ENCODE measurements at places on chromosomes 4 and X. TPM values are rescaled to one million over a fixed set of nuclear protein-coding genes. Genes with fewer than 3 reads are reported as not detected.

The HOPX gene
- not detected for total RNA-seq

The MGST2 gene
- total RNA-seq: 56.7 TPM

The PAGE2 gene
- not detected for total RNA-seq

The AP1AR gene
- 16.9 TPM for total RNA-seq

The ATOH1 gene
- total RNA-seq: not detected

The AFP gene
- total RNA-seq: 0.22 TPM

The TXK gene
- 2.0 TPM for total RNA-seq

The PRR32 gene
- not detected for total RNA-seq

The SOD3 gene
- 0.43 TPM for total RNA-seq

The DCUN1D4 gene
- total RNA-seq: 25.2 TPM

The TRIM60 gene
- not detected for total RNA-seq

The PCDH10 gene
- 0.14 TPM for total RNA-seq

The SORBS2 gene
- 20.3 TPM for total RNA-seq

- peak; percentile 10 for DNase-seq
Observed at GRCh38 chr4:93031431-93032098, 727.8 kb downstream of the GRID2 start.

- DNase-seq: no peak
Observed at GRCh38 chrX:111823128-111823527, 52.9 kb upstream of the TRPC5OS start.

DNA sequence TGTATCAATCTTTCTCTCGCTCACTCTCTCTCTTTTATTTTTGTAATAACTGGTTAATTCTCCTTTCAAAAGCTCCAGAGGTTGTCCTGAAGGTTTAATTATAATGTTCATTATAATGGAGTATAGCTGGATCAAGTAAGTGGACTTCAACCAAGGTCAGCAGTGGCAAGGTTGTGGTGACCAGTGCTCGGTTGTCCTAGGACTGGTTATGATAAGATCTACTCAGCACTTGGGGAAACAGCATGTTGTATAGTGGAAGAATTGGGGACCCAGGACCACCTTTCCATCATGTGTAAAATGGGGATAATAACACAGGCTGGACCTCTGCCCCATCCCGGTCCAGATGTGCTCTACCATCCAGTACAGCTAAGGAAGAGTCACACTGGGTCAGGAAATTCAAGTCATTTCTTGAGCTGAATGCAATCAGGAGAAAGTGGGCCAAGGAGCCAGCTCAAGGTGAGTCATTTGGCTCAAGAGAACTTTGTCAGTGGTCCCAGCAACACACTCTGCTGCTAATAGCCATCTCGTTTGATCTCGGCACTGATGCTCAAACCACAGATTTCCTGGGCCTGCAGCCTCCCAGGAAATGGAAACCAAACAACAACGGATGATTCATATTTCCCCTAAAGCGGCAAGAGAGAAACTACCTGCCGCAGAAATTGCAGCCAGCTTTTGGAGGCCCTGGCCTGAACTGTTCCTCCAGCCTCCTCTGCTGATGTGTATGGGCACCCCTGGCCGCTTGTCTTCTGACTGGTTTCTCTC, 123.6 kb upstream of the RBPJ start:
- peak; percentile 71 for DNase-seq

DNA sequence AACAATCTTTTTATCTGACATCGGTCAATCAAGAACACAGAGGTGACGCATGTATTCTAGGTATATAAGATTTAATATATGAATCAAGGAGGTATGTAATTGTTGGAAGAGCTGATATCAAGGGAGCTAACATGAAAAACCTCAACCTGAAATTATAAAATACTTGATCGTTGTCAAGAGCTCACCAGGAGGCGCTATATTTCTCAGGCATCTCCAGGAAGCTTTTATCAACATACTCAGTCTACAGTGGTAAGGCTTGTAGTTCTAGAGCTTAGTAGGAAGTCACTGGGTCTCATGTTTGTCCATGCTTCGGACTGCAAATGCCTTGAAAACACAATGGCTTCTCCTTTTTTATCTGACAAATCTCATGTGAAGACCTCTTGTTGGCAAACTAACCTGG, 156.1 kb downstream of the GRXCR1 start:
- no peak for DNase-seq

DNA sequence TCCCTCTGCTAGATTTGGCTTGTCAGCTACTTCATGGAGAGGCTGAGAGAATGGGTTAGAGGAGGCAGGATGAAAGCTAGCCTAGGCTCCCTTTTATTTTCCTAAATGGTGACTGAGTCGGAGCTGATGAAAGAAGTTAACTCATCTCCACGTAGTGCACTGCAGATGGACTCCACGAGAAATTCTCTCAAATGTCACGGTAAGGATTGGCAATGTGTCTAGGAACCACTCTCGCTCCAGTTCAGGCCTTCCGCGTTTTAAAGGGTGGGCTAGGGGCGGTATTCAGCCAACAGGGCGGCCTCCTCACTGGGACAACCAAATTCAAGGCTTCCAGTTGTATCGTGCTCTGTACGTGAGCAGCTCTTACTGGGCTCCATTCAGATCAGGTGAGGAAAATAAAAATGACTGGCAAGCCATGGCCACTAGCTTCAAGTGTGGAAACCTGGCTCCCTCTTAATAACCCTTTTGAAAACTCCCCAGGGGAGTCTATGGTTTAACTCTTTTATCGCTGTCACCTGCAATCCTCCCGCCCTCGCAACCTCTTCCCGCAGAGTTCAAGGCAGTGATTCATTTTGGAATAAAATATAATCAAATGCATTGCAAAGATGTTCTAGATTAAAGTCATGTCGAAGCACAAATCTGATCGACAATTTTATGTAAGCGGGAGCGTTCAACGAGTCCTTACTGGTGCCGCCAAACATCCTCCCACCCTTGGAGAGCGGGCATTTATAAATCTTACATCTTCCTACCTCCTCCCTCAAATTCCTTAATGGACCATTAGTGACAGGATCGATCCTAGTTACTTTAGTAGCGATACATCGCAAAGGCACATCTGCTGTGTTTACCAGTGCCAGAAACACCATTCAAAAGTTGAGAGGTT, 1.2 kb downstream of the SPOCK3 start:
- no peak for DNase-seq

GRCh38 chr4:33262824-33263223, 2542.7 kb downstream of the PCDH7 start:
- DNase-seq: no peak

DNA sequence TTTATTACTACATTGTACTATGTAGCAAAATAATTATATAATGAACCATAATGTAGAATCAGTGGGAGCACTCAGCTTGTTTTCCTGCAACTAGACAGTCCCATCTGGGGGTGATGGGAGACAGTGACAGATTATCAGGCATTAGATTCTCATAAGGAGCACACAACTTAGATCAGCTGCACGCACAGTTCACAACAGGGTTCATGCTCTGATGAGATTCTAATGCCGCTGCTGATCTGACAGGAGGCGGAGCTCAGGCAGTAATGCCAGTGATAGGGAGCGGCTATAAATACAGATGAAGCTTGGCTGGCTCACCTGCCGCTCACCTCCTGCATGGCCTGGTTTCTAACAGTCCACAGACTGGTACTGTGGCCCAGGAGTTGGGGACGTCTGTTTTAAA, 199.2 kb downstream of the MAB21L2 start:
- no peak for DNase-seq

DNA sequence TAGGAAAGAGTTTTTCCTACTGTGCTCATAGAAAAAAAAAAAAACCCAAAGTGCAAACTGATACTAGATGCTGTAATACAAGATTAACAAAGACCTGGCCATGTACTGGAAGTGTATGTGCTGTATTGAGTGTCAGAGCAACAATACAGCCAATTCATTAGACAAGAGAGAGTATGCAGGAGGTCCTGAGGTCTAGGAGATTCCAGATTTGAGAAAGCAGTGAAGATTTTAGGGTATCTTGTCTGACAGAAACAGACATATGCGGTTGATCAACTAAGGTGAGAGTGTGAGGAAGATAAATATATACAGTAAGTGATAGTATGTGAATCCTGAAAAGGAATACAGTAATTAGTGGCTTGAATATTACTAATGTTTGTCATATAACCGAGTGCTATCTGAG, 3.0 kb downstream of the GPR174 start:
- DNase-seq: no peak

- no peak for DNase-seq
Observed at GRCh38 chrX:9560219-9560618, 95.4 kb downstream of the TBL1X start.

DNA sequence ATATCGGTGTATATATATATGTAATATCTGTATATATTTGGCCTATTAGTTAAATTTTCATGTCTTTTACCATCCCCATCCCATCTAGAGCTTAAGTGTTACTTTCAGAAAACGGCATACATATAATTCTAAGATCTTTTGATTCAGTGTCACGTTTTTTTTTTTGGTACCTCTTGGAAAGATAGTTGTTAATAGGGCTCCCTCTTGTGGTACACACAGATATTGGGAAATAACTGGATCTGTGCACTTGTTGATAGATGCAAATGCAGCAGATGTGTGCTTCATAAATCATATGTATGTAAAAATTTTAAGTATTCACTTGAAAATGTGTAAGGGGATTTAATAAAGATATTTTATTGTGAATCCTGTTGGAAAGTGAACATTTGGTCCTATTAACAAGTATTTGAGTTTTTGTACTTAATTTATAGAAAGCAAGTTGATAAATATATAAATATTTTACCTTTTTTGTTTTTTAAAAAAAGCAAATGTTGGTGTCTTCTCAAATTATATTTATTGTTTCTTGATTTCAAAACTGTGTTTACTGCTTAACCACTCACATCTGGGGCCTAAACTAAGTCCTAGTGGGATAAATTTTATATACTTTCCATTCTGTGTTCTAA, 74.7 kb downstream of the PAQR3 start:
- DNase-seq: peak; percentile 56

GRCh38 chr4:123817025-123817688, 420.6 kb downstream of the SPRY1 start:
- DNase-seq: no peak

GRCh38 chrX:41863343-41864203, 59.8 kb downstream of the CASK start:
- DNase-seq: no peak

GRCh38 chr4:123259676-123260646, 136.6 kb upstream of the SPRY1 start:
- no peak for DNase-seq

- no peak for DNase-seq
Observed at GRCh38 chr4:797066-797465, 28.9 kb downstream of the CPLX1 start.

All from epithelial cell of proximal tubule (primary cell).